ENCODE measurements at places on chromosomes 13 and 19.

DNA sequence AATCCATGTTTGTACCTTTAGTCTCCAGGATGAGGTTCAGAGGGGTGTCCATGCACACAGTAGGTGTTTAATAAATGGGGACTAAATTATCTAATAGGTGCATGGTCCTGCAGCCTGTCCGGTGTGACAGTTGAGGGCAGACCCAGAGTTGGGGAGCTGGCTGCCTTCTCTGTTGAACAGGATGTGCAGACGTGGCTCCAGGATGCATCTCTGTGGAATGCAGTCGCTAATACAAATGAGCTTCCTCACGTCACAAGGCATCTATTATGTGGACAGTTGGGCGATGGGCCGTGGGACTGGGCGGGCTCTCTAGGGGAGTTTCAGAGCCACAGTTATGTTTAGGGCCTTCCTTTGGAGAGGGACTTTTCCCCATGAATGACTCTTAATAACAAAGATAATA, 71.0 kb downstream of the SIPA1L3 start:
- no peak for DNase-seq

DNA sequence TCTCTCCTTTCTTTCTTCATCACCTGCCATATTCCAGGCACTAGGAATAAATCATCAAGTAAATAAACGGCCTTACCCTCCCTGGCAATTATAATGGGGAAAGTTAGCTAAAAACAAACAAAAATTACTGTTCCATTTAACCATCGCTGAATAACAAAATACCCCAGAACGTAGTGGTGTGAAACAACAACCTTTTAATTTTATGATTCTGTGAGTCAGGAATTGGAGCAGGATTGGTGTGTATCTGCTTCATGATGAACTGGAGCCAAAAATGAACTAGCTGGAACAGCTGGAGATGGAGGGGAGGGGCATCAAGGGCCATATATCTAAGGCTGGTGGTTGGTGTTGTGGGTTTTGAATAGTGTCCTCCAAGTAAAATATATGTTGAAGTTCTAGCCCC, 3.7 kb upstream of the CADM4 start:
- DNase-seq, result no peak

DNA sequence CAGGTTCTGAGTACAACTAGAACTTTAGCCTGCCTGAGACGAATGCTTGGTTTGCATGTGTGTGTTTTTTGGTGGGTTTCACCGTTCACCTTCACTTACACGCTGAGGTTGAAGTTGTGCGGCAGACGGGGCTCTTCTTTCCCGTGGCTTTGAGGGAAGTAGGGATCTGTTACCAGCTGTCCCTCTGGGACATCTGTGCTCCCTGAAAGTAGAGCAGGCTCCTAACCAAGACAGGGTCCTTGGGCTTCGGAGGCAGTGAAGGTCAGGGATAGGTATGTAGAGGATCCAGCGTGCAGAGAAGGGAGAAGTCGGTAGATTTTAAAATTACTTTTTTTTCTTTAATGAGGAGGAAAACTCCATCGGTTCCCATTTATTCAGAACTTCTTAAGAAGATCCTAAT, 48.7 kb downstream of the ZNF536 start:
- no peak for DNase-seq

DNA sequence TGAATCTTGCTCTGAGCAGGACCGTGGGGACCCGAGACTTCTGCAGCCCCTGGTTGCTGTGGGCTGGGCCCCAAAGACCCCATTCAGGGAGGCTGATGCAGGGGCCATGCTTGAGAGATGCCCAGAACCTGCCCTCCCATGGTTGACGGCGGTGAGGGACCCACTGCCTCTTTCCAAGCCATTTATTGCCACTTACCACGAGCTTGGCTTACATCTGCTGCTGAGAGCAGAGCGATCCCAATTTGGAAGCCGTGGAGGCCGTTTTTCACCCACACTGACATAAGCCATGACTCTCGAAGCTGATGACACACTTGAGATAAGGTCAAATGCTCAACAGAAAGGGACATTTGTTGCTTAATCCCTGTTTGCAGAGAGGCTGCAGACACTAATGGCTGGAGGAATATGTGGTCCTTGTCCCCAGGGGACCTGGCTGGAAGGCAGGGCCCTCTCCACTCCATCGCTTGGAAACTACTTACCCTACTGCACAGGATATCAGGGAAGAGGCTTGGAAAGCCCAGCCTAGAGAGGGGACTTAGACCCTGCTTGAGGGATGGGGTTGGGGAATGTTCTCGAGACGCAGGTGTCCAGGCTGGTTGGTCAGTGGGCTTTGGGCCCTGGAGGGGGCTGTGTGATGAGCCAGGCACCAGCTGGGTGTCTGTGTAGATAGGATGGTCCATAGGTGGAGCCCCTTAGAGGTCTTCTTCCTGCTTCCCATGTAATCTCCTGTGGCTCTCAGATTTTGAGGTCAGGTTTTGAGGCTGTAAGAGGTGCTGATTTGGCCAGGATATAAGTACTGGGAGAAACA, 15.3 kb downstream of the ZNF536 start:
- no peak for DNase-seq

GRCh38 chr13:47813718-47814117, 187.4 kb downstream of the SUCLA2 start:
- no peak for DNase-seq

DNA sequence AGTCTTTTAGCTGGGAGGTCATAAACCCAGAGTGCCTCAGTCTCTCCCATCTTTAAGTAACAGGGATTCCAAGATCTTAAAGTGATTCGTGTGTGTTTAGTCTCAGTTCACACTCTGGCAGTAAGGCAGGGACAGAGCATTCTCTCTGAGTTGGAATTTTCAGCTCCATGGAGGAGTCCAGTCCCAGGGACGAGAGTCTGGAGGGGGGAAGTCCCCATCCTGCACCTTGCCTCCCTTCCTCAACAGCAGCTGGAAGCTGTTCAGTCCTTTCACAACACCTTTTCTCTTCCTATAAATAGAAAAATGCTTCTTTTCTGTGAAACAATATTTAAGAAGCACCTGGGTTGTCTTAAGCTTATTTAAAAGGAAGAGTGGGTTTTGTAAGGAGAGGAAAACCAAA, 82.0 kb downstream of the KLF5 start:
- DNase-seq, result no peak

- no peak for DNase-seq
Observed at GRCh38 chr19:14441041-14441938, 8.2 kb downstream of the PKN1 start.

GRCh38 chr13:89627996-89628395, 1719.5 kb upstream of the MIR17HG start:
- DNase-seq, result no peak

GRCh38 chr19:16936901-16937300, 48.1 kb downstream of the F2RL3 start:
- no peak for DNase-seq

DNA sequence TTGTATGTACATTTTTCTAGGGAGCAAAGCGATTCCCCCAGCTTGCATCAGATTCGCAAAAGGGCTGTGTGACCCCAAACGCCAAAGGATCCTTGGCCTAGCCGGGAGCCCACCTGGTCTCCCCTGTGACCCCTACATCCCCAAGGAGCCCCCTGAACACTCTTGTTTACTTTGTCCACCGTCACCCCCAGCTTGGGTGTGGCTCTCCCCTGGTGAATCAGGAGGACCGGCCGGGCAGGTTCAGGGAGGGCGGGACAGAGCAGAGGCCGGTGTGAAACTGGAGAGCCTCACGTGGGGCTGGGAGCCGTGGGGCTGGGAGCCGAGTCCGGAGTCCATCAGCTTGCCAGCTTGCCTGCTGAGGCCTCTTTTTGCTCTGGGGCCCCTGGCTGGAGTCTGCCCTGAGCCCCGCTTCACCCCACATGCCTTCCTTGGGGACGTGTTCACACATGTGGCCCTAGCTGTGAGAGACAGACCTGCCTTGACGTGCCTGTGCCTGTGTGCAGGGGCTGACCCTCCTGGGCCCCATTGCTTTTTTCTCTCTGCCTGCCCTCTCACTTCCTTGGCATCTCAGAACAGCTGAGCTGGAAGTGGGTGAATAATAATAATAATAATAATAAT, 2.0 kb downstream of the ITPKC start:
- DNase-seq, result no peak

- DNase-seq, result no peak
Observed at GRCh38 chr13:101828119-101828518, 375.6 kb downstream of the ITGBL1 start.

DNA sequence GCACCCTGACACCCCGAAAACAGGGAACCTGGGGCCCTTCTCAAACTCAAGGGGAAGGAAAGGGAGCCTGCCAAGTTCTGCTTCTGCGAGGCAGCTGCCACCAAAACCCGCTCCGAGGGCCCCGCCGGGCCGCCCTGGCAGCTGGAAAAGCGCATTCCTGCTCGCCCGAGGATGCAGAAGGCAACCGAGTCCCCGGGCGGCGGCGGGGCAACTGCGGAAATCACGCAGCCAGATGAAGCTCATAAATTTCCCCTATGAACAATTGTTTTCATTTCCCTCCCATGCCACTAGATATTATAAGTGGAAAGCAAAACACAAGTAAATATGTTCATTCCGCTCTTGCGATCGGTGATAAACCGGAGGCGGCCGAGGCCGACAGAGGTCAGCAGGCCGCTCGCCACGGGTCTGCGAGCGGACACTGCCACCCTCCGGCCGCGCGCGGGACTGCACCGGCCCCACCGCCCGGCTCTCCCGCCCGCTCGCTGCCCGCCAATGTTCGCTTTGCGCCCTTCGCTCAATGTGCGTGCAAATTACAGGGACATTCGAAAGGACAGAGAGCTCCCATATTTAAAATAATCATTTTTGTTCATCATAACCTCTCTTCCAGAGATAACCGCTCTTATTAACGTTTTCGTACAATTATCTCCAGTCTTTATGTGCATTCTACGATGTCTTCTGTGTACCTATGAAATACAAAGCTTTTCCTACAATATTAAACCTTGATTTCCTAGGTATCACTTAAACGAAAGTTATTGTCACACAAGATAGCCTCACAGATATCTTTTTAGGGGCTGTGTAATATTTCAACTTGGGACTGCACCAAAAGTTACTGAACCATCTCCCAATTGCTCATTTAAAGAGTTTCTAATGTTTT, 120.8 kb upstream of the ZNF507 start:
- DNase-seq, result peak; percentile 32

GRCh38 chr19:42508892-42509444, 19.3 kb downstream of the CEACAM1 start:
- no peak for DNase-seq

DNA sequence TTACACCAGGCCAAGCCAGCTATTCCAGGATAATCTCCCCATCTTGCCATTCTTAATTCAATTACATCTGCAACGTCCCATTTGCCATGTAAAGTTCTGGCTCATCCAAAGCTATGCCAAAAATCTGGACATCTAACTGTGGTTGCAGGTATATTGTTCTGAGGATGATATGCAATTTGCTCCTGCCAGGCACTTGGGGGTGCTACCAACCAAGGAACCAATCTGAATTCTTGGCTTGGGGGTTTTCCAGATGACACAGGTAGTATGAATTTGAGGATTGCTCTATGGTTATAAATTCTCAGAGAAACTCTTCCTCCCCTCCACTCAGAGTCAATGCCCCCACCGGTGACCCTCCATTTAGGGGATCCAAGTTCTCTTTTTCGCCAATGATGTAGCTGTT, 33.0 kb downstream of the CRYL1 start:
- DNase-seq, result no peak

DNA sequence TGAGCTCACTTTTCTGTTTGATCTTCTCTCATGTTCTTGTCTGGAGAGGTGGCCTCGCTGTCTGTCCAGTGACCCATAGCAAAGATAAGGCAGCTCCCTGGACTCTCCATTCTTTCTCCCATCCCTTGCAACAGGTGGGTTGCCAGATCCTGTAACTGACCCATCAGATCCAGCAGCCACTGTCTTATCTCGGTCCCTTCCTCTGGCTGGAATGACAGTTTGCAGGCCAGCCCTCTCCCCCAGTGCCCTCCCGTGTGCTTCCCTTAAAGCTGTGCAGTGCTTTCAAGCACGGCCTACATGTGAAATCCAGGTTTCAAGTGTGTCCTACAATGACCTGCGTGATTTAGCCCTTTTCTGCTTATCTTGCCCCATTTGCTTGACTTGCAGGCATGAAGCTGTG, 3.7 kb downstream of the GTF3A start:
- DNase-seq, result no peak

DNA sequence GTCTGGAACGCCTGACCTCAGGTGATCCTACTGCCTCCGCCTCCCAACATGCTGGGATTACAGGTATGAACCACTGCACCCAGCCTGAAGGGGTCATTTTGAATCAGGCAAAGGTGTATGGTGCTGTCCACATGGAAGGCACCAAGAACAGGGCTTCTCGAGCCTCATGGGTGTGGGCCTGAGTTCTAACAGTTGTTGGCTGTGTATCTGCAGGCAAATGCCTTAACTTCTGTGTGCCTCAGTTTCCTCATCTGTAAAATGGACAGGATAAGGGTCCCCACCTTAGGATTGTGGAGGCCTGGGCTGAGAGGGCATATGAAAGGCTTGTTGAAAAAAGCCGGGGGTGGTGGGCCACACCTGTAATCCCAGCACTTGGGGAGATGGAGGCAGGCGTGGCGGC, 9.2 kb downstream of the AP1M2 start:
- DNase-seq, result no peak

GRCh38 chr19:14496029-14496833, at the start of gene GIPC1:
Gene GIPC1 (minus strand): TSS chr19:14496127. CDS start chr19:14482976, 13,151 bp downstream.
- DNase-seq, result peak; percentile 69

GRCh38 chr13:50437252-50437651, 406.2 kb downstream of the DLEU7 start:
- DNase-seq, result no peak

DNA sequence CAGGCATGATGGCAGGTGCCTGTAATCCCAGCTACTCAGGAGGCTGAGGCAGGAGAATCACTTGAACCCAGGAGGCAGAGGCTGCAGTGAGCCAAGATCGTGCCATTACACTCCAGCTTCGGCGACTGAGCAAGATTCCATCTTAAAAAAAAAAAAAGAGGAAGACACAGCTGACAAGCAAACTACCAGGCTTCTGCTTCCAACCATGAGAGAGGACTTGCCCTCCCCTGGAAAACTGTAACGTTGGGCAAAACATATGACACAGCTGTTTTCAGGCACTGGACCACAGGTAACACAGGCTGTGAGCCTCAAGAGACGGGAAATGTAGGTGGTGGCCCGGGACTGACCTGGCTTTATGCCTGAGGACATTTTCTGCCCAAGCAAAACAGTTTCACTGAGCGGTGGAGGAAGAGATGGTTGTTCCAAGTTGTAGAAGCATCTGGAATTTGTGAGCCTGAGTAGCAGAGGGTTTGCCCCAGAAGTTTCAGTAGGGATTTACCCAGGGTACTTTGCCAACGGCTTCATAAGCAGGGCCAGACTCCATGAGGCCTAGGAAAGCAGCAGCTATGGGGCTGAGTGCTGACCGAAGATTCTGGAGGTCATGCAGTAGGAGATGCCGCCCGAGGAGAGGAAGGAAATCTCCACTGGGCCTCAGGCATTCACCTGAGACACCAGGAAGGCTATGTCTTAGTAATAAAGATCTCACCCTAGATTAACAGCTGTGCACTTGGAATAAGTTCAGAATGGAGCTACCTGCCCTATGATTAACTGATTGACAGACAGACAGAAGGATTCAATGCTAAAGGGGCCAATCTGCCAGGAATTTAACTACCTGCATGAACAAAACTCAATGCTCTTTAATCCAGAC, 88.0 kb downstream of the ABCC4 start:
- DNase-seq, result no peak

- no peak for DNase-seq
Observed at GRCh38 chr19:1857648-1858326, 5.6 kb downstream of the KLF16 start.

All from activated CD4-positive, alpha-beta T cell treated with anti-CD3 and anti-CD28 coated beads for 1 hour (primary cell).